Putamen (tissue), 1 donor: ENCODE measurements at places on chromosomes 12 and 14.

DNA sequence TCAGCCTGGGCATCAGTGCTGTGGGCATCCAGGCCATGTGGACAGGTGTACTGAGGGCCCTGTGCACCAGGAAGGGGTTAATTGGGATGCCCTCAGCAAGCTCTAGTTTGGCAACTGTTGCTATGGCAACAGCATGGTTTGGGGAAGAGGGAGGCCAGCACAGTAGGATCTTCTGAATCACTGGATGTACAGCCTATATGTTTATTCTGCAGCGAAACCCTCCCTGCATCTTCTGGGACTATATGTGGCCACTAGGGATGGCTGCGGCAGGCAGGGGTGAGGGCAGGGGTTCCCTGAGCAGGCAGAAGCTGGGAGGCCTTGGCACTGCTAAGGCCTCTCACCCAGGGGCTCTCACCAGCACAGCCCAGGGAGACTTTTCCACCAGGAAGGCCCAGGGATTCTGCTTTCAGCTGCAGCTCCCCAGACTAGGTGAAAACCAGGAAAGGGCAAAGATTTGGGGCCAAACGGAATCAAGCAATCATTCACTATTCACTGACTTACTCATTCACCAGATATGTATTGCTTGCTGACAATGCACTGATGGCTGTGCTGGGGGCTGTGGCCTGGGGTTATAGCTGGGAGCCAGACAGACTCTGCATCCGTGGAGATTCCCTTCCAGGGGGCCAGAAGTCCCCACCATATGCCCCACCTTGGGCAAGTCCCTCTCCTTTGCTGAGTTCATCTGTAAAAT, 42.8 kb downstream of the IRF2BPL start:
- DNase-seq: no peak

GRCh38 chr12:84756961-84757360, 155.6 kb downstream of the SLC6A15 start:
- no peak for DNase-seq

- DNase-seq: no peak
Measured at GRCh38 chr12:4151362-4152121, 122.0 kb upstream of the CCND2 start.

DNA sequence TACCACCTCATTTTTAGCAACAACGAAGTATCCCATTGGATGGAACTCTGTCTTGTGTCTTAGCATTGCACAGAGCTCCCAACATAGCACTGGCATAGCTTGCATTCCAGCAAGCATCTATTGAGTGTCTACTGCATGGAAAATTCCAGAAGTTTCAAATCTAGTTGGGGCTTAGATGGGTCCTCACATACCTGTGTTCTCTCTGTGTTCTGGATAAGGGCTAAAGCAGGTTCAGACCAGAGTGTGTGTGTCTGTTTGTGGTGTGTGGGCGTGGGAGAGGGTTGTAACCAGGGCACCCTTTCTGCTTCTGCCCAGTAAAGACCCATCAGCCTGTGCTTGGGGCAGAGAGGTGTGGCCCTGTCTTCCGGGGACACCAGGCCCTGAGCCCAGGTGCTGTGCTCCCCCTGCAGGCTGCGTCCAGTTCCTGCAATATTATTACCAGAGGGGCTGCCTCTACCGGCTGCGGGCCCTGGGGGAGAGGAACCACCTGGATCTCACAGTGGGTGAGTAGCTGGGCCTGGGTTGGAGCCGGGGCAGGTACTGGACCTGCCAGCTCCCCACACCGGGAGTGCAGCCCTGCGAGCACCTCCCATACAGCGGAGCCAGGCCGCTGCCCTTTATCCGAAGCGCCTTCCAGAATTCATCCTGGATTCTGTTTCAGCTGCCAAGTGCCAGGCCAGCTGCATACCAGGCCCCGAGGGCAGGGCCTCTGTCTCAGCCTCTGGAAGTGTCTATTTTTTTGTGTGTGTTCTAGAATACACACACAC, 20.3 kb downstream of the RHOF start:
- DNase-seq: no peak

DNA sequence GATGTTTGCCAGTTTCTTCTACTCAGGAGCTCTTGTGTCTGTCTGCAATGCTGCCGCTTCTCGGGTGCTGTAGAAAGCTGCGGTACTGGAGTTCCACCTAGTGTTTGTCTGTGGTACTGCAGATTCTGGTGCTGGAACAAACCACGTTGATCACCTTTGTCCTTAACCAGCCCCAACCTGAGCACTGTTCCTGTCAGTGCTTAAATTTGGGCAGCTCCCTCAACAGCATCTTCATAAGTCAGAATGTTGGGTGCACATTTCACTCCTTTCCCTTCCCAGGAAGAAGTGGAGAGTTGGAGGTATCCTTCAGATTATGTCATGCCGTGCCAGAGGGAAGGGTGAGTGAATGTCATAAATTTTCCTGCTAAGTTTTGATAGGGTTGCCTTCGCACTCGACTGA, 48.7 kb upstream of the LALBA start:
- peak; percentile 65 for DNase-seq

- DNase-seq: no peak
Measured at GRCh38 chr12:58321414-58321813, 380.0 kb downstream of the ATP23 start.

DNA sequence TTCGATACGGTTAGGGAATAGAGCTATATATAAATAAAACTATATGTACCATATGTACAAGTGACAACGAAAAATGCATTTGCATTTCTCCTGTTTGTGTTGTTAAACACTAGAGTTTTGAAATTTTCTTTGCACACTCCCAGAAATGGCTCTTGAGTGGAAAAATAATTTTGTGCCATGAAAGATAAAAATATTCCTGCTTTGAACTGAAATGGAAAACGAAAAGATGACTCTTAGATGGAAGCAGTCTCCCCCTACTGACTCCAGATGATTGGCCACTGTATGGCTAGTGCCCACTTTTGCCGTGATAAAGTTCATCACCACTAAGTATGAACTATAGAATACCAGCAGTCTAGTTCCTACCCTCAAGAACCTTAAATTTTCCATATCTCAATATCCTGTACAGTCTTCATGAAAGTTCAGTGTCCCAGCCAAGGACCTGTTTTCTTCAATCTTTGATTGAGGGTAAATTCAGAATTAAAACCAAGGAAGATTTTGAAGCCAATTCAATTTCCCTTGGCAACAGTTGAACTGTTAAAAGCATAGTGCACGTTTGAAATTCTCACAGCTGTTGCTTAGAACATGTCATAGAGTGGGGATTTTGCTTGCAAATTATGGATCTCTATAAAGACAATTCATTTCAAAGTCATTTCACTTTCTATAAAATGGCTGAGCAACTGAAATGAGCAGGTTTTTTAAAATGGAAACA, 1.6 kb upstream of the PPP2R5E start:
- no peak for DNase-seq

DNA sequence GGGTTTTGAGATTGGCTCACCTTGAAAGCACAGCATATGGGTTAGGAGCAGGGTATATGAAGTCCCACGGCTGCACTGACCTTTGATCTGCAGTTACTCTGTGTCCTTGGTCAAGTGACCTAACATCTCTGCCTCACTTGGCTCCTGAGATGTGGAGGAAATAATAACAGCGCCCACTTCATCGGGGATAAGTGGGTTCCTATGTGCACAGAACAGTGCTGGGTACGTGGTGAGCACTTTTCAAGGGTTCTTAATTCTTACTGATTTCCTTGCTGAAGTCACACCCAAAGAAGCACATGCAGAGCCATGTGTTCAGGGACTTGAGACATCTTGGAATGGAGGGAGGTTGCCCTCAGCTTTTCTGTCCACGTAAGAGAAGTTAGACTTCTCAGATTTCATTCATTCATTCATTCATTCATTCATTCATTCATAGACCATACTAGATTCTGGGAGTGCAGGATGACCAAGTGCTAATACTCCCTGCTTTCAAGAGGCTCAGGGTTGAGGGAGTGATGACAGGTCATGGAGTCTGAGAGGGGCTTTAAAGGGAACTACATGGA, 39.4 kb downstream of the ADGRD1 start:
- no peak for DNase-seq

DNA sequence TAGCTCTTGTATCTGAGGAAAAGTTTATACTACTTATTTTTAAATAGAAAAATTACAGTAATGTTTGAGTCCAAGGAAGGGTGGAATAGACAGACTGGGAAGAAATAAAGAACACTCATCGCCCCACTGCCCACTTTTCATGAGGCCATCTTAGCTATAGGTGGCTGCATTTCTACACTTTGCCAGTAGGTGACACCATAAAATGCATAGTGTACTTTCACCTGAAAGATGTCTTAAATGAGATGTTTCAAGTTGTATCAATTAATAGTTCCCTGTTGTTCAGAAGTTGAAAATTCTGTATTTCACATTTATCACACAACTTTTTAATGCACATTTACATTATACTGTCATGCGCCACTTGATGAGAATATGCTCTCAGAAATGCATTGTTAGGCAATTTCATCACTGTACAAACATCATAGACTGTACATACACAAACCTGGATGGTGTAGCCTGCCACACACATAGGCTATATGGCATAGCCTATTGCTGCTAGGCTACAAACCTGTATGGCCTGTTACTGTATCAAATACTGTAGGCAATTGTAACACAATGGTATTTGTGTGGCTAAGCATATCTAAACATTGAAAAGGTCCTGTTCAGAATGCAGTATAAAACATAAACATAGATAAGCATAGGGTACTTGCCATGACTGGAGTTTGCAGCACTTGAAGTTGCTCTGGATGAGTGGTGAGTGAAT, 27.6 kb downstream of the PMCH start:
- DNase-seq: no peak

DNA sequence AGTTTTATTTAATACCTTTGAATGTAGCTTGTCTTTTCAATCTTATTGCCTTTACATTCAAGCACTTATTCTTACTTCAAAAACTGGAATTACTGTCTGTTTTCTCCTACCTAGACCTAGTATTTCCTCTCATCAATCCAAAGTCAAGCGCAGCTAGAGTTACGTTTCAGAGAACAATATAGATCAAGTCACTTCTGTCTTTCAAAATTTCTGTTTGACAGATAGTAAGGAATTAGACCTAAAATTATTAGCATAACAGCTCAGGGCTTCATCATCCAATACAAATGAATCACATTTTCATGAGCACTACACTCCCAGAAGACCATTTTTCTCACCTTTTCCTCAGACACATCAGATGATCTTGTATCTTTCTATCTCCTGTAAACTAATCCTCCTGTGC, 170.6 kb downstream of the CCDC59 start:
- DNase-seq: no peak

- DNase-seq: no peak
Measured at GRCh38 chr12:116459011-116459875, 99.9 kb upstream of the MAP1LC3B2 start.

DNA sequence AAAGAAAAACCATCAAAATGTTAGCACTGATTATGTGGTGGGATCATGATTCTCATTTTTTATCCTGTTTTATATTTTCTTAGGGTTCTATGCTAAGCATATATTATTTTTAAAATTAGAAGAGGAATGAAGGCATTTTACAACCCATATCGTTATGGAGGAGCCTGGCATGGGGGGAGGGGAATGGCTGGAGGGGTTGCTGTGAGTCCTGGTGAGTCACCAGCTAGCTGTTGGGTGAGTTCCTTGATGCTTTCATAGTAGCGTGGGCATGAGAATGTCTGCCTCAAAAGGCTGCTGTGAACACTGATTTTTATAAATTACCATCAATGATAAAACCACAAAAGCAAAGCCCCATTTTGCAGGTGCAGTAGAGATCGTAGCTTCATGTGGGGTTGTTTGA, 46.9 kb downstream of the C14orf132 start:
- DNase-seq: no peak

- no peak for DNase-seq
Measured at GRCh38 chr12:85296362-85296761, 16.3 kb downstream of the ALX1 start.

GRCh38 chr12:4858386-4858785, 51.3 kb upstream of the KCNA1 start:
- DNase-seq: no peak
